ENCODE measurements at places on chromosomes 5 and 9.

GRCh38 chr9:68844631-68845612 lies 139.9 kb downstream of the PIP5K1B start:
- no peak for DNase-seq

DNA sequence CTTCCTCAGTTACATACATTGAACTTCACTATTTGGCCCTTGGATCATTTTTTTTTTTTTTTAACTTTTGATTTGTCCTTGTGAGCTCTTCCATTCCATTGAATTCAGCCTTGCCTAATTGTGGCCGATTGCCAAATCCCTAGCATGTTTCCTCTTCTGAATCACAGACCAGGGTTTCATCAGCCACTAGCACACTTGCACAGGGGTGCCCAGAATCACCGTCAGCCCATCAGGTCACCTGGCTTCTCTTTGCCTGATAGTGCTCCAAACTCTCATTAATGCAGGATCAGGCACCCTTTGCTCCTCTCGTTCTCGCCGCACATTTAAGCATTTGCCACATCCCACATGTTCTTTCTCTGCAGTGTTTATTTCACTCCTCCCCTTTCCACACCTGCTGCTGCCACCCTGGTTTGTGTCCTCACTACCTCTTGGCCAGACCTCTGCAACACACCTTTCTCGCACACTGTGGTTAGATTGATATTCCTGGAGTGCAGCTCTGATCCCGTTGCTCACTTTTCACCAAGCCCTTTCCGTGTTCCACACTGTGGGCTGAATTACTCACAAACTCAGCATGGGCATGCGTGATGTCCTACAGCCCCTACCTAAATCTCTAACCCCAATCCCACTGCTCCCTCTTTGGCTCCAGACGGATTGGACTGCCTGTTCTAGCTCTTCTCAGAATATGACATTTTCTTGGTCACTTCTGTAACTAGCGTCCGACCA lies 9.8 kb downstream of the PIK3R1 start:
- no peak for DNase-seq

DNA sequence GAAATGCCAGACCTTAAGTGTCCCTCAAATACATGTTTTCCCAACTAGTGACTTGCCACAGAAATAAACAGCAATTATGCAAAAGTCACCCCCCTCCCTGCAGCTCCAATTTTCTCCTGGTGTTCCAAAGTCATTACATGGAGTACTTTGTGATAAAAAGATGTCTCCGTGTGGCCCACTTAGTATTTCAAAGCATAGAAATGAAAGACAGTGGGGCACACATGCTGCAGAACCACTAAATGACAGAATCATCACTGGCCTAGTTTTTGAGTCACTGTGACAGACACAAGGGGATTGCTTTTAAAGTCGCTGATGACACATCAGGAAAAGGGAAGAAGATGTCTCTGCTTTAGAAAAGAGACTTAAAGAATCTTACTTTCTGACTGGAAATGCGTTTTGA lies 323.4 kb downstream of the PSAT1 start:
- DNase-seq, result no peak

GRCh38 chr5:67019065-67019845 lies 177.3 kb downstream of the CD180 start:
- DNase-seq, result no peak

DNA sequence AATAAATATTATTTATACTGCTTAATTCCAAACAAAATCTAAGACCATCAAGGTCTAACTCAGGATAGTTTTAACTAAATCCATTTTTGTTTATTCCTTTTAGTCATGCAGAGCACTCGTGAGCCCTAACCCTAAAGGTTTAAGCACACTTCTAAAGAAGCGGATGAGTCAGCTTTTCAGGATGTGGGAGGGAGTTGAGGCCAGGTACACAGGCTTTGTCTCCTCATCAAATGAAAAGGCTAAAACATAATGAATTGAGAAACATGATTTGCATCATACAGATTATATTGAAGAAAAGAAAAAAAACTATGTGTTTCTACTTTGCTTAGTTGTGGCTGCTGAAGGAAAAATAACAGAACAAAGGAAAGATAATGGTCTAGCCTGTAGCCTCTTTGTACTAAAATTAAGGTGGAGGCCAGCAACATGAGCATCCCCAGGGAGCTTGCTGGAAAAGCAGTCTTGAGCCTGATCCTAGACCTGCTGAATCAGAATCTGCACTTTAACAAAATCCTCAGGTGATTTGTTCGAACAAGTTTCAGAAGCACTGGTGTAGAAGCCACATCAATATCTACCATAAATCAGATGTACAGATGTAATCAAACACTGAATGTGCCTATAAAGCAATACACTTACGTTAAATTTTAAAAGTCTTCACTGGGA lies 21.1 kb upstream of the ISCA1 start:
- no peak for DNase-seq

DNA sequence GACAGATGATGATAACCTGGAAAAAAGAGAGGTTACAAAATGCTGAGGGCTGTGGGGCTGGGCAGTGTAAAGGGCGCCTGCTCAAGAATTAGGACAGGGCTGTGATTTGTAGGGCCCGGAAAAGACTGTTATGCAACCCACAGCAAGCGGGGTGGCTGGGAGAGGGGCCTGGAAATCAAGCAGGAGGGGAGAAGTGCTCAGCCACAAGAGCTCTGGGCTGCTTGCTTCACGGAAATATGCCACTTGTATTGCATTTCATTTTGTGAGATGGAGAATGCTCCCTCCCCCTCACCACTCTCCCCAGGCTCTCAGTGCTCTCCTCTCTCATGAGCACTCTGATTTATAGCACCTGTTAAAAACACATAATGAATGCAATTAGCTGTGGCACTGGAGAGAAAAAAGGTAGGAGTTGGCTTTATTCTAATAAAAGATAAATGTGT lies 8.4 kb upstream of the HAND1 start:
- DNase-seq, result no peak

DNA sequence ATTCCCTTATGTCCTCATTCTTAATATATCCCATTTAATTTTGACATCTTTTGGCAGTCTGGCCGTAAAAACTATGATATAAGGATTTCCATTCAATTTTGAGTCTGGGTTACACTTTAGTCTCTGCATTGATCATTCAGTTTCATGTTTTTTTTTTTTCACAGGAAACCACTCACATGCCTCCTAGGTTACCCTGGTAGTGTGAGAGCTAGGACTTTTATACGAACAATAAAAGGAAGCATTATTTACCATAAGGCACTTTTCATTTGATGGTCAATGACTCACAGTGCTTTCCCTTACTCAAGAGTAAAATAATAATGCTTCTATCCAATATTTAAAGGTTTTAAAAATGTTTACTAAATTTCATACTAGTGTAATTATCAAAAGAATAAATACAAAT lies 16.4 kb upstream of the DMAC1 start:
- DNase-seq, result no peak

GRCh38 chr5:78628270-78628992 lies 20.1 kb downstream of the LHFPL2 start:
- no peak for DNase-seq

DNA sequence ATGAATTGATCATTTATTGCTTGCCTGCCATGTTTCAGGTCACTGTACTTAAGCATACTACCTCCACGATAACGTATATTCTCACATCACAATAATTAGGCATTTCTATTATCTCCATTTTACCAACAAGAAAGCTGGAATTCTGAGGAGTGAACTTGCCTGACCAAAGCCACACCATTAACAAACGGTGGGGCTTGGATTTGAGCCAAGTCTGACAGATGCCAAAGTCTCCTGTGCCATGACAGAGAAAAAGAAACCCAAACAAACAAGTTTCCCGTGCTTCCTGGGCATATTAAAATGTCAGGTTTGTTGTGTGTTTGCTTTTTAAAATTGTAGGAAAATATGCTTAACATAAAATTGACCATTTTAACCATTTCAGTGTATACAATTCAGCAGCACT lies 40.8 kb upstream of the KCNV2 start:
- DNase-seq, result no peak

GRCh38 chr9:29211003-29211579 lies 1637.8 kb upstream of the C9orf72 start:
- no peak for DNase-seq

DNA sequence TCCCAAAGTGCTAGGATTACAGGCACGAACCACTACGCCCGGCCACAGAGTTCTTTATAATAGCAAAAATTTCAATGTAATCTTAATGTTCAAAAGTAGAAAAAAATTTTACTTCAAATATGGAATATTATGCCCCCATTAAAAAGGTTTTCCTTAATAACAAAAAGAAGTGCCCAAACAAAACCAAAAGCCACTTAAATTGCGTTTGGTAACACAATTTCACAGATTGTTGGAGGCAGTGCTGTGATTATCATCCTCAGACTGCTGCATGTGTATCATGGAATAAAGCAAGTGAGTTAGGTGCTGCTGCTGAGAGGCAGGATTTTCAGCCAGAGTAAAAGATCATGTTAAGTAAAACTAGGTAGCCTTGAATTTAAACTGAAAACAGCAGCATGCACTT lies 132.7 kb downstream of the COL23A1 start:
- DNase-seq, result no peak

GRCh38 chr5:153791339-153791738 lies 247.4 kb downstream of the FAM114A2 start:
- DNase-seq, result no peak

DNA sequence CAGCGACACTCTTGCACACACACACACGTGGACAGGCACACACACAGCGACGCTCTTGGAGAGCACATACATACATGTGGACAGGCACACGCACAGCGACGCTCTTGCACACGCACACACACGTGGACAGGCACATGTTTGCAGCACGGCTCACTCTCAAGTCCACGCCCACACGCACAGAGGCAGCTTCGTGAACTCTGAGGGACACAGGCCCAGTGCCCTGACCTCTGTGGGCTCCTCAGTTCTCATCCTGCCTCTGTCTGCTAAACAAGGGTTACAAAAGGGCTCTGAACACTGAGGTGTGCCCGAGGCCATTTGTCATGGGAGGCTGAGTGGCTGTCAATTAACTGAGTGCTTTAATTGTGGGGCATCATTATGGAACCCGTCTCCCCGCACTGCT lies 558.8 kb upstream of the ADAMTS16 start:
- DNase-seq, result no peak

DNA sequence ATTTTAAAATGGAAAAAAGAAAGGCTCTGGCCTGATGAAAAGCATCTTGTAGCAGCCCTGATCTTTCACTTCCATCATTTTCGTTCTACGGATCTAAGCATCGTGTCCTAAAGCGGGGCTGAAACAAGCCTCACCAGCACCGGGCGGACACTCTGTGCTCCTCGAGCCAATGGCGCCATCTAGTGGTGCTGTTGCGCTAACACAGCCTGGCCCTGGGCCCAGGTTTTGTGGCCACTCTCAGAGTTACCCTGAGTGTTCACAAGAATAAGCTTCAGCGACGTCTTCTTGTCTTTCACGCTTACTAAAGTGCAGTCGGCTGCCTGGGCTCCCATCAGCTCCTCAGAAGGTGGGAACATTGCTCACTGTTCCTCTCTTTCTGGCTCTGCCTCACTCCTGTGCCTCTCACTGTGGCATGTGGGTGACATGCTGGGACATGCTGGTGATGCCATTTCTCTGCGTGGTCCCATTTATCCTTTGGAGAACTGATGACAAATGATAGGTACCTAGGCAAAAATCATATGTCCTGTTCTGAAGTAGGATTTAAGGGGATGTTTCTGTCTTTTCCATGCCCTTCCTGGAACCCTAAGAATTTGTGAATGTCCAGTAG lies 32.7 kb downstream of the DMRT3 start:
- peak; percentile 31 for DNase-seq

DNA sequence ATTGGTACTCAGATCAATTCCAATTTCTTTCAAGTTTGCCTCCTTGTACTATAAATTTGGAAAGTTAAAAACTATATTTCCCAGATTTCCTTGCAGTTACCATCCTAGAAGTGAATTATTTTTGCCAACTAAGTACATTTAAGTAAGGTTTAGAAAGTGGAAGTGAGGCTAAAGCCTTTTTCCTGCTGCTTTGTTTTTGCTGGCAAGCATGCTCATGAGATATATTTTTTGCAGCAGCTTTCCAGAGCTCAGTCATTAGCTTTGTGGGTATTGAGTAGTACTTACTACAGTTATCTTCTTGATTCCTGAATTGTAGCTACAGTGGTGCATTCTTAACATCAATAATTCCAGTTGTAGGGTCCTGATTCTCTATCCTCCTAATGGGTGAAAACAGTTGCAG lies 3.5 kb upstream of the BTF3 start:
- DNase-seq, result no peak

- DNase-seq, result no peak
Measured at GRCh38 chr5:96995419-96995818, 59.5 kb downstream of the LNPEP start.

DNA sequence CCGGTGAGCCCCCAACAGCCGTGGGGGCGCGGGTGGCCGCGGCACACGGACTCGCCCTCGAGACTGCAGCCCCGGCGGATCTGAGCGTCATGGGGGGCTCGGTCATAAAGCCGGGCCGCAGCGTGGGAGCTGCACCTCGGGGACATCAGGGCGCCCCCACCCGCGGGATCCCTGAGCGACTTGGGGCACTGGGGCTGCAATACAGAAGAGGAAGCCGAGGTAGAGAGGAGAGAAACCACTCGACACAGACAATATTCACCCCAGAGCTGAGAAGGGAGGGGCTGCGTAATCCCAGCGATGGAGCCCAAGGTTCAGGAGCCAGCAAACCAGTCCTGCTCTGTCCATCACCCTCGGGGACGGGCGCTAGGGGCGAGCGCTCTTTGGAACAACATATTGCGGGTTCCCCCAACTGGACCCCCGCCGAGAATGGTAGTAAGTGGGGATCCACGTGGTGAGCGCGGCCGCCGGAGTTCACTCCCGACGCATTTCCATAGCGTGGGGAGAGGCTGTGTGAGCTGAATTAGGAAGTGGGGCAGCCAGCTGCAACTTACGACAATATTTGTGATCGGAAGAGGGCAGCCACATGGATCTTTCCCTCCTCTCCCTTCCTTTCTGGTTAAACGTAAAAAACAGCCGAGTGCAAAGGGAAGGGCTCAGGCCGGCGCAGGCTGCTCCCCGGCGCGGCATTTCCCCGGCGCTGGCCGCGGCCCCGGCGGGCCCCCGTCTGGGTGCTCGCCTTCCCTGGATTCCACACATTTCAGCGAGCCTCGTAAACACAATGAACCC lies 9.9 kb downstream of the PTCH1 start:
- peak; percentile 57 for DNase-seq

GRCh38 chr5:122202952-122203351 lies 73.6 kb downstream of the ZNF474 start:
- no peak for DNase-seq

DNA sequence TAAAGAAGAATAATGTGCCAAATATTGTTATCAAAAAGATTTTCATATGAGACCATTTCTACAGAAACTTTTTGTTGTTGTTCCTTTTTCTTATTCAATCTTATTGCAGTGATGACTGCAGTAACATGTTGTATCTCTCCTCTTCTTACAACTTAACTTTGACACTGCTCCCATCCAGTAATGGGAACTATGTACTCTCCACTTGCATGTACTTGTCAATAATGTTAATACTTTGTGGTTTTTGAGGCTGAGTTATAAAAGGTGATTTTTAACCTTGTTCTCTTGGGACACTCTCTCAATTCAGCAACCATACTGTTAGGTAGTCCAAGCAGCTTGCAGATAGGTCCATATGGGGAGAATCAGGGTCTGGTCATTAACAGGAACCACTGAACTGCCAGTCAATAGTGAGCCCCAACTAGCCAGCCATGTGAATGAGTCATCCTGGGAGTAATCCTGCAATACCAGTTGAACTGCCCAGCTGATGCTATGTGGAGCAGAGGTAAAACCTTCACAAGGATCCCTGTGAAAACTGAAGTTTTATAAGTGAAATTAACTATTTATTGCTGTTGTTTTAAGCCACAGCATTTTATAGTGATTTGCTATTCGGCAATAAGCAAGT lies 199.6 kb upstream of the DAB2 start:
- no peak for DNase-seq
